ENCODE measurements at places on chromosomes 13 and 19. TPM values are rescaled to one million over a fixed set of nuclear protein-coding genes. Genes with fewer than 3 reads are reported as not detected.

The AMH gene
- total RNA-seq, result 0.33 TPM

GRCh38 chr13:32851083-32852069, 164.8 kb upstream of the KL start:
- DNase-seq, result no peak

- DNase-seq, result no peak
These were observed 2.5 kb downstream of the ICAM5 start for GRCh38 chr19:10292206-10292788.

DNA sequence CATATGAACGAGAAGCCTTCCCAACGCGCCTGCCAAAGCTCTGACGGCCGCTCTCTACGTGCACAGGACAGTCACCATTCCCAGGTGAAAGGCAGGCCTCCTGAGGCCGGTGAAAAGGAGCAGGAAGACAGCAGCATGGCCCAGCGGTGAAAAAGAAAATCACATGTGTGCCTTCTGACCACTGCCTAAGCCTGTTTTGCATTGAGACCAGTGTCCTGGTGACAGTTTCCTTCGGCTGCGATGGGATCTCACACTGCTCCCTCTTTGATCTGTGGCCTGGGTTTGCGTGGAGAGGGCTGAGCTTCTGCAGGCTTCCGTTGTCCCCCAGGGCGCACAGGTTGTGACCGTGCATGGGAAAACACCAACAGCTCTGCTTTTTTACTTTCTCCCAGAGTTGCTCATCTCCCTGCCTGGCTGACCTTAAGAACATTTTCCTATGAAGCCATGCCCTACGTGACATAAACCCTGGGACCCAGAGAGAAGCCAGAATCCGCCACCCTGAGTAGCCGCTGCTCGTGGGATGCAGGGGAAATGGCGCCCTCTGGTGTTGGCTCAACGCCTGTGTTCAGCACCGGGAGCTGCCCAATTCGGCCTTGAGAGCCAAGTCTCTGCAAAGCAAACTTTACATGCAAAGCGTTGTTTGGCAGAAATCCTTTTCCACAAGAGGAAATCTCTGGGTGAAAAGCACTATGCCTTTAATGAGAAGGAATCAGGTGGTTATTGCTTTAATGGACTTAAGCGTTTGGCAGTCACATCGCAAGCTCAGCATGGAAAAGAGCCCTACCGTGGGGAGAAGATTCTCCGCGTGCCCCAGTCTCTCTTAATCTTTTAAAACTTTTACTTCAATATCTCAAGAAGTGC, 112.2 kb upstream of the GPR12 start:
- no peak for DNase-seq

Data from fibroblast of lung (primary cell).